Posterior vena cava (tissue), 2 donors: ENCODE measurements at places on chromosomes 11 and 22.

- DNase-seq = no peak
These were observed 939 bp upstream of the SH3BP1 start for GRCh38 chr22:37638391-37639069.

DNA sequence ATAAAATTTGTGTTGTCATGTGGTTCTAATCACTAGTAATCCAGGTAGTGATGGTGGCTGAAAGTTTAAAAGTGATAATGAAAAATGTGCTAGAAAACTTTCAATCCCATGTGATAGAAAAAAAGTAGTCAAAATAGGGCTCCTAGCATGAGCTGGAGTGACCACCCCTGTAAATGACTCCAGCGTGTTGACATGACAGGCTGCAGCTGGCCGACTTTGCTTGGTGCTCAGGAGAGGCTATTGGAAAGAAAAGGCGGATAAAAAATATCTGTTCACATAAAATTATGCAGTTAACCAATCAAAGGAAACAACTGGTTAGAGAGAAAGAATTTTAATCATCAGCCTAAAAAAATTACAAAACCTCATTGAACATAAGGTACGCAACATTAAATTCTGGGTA lies 16.9 kb upstream of the MTCH2 start:
- DNase-seq = no peak

DNA sequence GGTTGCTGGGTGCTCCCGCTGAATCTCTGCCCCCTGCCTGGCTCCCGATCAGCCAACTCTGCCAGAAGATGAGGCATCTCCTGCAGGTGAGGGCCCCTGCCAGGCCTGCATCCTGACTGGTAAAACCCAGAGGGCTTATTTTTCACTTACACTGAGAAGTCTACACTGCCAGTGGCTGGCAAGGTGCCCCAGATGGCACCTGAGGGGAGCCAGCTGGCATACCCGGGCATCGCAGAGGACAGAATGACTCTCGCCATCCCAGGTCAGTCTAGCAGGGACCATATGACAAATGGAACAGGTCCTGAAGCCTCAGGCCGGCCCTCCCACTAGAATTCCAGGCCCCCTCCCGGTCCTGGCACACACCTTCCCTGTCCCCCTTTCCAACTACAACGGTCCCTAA lies 30.9 kb downstream of the MACROD1 start:
- DNase-seq = no peak

DNA sequence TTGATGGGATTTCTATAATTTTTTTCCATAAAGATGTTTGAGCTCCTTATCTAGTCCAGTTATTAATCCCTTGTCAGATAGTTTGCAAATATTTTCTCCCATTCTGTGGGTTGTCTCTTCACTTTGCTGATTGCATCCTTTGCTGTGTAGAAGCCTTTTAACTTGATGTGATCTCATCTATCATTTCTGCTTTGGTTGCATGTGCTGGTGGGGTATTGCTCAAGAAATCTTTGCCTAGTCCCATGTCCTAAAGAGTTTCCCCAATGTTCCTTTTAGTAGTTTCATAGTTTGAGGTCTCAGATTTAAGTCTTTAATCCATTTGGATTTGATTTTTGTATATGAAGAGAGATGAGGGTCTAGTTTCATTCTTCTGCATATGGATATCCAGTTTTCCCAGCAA lies 1.7 kb upstream of the IL2RB start:
- DNase-seq = no peak

DNA sequence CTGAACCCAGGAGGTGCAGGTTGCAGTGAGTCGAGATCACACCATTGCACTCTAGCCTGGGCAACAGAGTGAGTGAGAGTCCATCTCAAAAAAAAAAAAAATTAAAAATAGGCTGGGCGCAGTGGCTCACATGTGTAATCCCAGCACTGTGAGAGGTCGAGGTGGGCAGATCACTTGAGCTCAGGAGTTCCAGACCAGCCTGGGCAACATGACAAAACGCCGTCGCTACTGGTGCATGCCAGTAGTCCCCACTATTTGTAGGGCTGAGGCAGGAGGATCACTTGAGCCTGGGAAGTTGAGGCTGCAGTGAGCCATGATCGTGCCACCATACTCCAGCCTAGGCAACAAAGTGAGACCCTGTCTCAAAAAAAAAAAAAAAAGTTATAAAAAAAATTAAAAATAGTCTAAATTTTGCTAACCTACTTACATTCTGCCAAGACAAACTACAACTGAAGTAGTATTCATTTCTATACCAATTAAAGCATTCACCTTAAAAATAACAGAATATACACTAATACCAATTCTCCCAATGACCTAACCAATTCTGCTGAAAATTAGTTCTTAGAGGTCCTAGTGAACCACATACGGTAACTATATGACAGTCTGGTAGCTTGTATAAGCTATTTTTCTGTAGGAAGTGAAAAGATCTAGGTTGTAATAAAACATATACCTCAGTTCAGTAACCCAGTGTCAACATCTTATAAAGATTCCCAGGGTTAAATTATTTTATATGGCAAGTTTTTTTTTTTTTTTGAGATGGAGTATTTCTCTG lies 7.1 kb downstream of the DDX6 start:
- DNase-seq = no peak
